ENCODE measurements at places on chromosomes 2 and 18. TPM values are rescaled to one million over a fixed set of nuclear protein-coding genes. Genes with fewer than 3 reads are reported as not detected.

DNA sequence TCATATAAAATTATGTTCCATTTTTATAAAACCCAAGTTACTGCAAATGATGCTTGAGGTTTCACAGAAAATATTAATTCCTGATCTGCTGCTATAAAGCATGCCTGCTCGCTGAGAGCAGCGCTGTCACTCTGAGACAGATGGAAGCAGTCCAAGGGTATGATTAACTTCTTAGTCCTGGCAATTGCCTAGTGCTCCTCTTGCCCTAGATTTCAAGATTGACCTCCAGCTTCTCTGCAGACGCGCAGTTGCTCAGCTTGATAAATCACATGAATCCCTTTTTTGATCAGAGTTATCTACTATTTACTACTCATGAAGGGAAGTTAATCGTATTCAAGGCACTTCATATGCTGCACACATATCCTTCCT is 154.6 kb upstream of the REV1 start:
- no peak for DNase-seq

GRCh38 chr2:149314687-149315086 is 15.7 kb upstream of the LYPD6 start:
- no peak for DNase-seq

- no peak for DNase-seq
These were observed 9.1 kb upstream of the DAW1 start for GRCh38 chr2:227862227-227862740.

GRCh38 chr18:61596296-61596695 is 263.1 kb downstream of the CDH20 start:
- DNase-seq = peak; percentile 53

DNA sequence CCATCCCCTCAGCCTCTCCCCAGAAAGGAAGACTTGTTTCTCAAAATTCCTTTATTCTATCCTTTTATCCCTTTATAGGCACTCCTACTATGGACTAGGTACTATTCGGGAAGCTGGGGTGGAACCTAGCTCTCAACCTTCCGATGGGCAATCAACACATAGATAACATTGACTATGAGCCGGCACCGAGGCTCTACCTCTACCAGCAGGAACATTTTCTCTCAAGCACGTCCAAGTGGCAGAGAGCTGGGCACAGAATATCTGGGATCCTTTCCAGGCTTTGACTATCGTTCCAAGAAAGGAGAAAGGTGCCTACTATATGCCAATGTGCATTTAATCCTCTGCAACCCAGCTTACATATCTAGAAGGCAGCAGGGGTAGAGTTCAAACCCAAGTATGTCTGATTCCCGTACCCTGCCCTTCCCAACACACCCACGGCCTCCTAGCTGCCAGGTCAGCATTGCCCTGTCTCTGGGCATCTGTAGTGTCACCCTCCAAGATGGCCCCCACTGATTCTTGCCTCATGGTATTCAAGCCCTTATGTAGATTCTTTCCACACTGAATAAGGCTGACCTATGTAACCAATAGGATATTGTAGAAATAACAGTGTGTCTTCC is 28.3 kb downstream of the TNS1 start:
- DNase-seq = no peak

DNA sequence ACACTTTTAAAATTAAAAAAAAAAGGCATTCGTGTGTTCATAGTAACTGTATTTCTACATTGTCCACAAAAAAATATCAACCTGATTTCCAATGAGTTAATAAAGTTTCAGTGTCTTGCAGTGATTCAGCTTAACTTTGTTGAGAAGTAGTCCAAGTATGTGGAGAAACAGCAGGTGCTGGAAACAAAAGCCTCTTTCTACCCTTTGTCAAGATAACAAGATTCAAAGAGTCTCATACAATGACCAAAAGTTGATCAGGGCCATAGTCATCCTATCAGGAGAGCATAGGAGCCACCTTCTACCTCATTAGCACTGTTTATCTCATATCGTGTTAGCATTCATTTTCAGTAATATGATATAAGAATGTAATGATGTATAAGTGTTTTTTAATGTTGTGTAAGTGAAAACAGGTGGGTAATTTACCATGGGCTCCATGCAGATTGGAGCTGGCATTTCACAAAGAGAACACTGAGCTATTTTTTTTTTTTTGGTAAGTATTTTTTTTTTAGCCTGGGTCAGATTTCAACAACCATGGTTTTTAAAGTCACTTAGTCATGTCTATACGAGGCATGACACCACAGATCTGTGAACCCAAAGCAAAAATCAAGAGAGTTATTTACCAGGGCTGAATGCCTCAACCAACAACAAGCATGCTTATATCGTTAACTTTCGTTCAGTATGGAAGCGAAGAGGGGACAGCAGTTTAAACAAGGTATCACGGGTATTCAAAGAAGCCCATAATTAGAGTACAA is 165.0 kb upstream of the ZNF521 start:
- no peak for DNase-seq

DNA sequence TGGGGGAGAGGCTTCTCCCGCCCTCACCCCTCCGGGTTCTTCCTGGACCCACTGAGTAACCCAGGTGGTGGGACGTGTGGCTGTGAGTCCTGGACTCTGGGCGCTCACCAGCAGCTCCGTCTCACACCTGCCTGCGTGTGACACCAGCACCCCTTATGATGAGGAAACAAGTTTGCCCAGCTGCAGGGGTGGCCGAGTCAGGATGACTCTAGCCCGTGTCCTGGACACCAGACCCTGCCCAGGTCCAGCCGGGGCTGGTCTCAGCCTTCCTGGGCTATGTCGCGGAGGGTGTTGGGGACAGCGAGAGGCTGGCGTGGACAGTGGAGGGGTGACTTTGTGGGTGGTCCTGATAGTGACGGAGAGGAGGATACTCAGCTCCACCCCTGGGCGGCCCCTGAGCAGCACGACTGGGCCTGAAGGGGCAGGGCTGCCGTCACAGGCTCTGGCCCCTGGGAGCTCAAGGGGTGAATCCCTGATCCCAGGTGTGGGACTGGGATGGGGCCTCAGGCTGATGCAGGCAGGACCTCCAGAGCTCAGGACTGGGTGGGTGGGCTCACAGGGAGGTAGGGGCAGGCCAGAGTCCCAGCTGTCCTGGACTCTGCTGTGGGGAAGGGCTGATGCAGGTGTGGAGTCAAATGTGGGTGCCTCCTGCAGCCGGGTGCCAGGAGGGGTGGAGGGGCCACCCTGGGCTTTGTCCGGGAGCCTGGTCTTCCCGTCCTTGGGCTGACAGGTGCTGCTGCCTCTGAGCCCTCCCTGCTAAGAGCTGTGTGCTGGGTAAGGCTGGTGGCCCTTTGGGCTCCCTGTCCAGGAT is 3.7 kb downstream of the GPR35 start:
- DNase-seq = no peak

The PECR gene
- 6.4 TPM for polyA plus RNA-seq

The LBX2 gene
- not detected for polyA plus RNA-seq

All from muscle of arm (tissue), 14 donors.